NCI-H2081 (cell line): ENCODE measurements at places on chromosomes 16 and 17.

- no peak for DNase-seq
These were observed 37.9 kb upstream of the PIK3R6 start for GRCh38 chr17:8905331-8905730.

- no peak for DNase-seq
These were observed 28.3 kb downstream of the MSI2 start for GRCh38 chr17:57284583-57284982.

DNA sequence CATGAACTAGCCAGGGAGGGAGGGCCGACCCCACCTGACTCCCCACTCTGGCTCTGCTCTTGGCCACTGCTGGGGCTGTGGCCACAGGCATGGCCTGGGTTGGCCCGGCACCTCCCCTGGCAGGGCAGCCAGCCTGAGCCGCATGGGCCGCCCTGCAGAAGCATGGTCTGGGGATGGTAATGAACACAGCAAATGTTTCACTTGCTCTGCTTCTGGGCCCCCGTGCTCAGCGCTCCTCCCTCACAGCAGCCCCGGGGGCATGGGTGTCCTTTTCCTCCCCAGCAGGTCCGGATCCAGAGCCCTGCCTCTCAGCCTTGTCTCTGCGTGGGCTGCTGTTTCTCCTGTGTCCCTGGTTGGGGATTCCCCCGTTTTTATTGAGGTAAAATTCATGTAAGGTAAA is 30.9 kb upstream of the KCNJ12 start:
- no peak for DNase-seq

DNA sequence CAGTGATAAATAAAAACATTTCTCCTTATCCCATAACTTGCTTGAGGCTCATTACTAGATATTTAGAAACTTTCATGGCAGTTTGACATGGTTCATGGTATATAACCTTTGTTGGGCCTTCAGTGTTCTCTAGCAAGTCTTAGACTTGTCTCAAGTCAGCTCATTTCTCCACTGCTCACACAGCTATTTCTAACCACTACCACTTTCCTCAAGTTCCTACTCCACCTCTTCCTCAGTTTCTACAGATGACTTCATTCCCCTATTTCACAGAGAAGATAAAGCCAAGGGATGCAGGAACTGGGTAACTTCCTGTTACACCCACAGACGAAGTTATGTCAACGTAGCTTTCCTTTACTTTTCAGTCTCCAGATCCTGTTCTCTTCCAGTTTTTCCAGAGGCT is 23.2 kb downstream of the NLK start:
- DNase-seq = no peak
